ENCODE measurements at places on chromosomes 4 and X.

GRCh38 chr4:187840814-187841213, 154.8 kb upstream of the ZFP42 start:
- DNase-seq: no peak

DNA sequence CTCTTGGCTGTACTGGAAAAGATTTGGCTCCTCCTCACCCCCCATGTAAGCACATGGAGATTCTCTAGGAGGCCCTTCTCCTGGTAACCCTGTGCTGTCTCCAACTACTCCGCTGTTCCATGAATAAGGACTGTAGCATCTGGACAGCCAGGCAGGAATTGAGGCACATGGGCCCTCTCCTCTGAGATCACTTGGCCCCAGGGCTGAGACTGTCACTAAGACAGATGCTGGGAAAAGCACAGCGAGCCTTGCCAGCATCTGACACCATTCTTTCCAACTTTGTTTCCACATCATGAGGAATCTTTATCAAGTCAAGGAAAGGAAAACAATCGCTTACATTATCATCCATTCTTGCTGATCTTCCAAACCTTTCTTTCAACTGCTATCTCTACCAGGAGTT, 222.6 kb upstream of the INTU start:
- no peak for DNase-seq

DNA sequence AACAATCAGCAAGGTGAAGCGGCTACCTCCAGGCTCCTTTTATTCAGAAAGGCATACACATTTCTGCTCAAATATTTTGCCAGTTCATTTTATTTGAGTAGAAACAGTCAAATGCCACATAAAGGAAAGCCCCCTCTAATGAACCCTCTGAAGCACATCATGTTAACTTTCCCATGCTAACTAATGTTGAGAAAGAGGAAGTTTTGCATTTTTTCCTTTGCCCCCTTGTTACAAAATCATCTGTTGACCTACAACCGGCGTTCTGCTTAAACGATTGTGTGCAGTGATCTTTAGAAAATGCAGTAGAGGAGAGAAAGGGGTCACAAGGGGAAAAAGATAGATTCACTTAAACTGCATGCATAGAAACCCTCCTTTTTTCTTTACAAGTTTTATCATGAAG, 25.2 kb upstream of the ATXN3L start:
- peak; percentile 53 for DNase-seq

DNA sequence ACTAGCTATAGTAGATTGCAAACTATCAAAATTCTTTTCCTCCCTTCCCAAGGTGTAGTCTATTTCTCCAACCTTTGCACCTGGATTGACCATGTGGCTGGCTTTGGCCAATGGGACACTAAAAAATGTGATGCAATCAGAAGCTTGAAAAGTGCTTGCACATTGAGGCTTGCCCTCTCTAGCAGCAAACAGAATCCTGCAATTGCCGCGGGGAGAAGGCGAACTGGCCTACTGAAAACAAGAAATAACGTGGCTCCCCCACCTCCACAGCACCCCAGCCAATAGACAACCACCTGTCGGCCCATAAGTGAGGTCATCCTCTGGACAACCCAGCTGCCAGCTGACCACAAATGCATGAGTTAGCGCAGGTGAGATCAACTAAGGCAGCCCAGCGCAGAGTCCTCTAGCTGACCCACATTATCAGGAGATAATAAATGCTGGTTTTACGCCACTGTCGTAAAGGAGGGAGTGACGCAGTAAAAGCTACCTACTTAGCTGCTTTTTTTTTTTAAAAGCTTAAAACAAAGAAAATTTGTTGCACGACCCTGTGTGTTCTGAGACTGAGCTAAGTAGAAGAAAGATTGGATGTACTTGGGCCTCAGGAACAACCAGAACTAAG, 95.2 kb downstream of the GK start:
- DNase-seq: no peak

DNA sequence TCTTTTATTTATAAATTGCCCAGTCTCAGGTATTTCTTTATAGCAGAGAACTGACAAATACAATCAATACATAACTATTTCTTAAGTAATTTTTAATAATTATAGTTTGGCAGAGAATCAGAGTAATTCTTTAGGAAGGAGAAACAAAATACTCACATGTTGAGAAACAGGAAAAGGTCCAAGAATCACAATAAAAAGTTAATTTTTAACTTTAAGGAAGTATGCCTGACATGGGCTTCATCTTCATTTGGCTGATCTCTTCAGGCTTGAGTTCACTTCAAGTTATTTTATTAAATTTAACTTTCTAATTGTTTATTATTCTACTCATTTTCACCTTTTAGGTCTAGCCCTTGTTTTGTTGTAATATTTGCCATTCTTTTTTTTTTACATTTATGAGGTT, 36.1 kb upstream of the RNF150 start:
- no peak for DNase-seq

GRCh38 chrX:39283239-39283638, 482.0 kb downstream of the MID1IP1 start:
- no peak for DNase-seq

DNA sequence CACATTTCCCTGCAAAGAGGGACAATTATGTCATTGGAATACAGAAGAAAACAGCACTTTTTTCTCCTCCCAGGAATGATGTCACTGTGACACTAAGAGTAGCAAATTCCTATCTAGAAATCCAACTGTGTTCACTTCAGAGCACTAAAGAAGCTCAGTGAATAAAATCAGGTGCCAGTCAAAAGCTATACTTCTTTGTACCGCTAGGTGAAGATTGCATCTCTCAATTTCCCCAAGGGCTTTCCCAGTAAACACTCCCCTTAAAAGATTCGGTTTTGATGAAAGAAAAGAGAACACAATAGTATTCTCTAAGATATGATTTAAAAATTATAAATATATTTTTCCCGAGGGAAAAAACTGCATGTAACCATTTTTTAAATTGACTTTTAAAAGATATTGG, 104.7 kb upstream of the MID1 start:
- DNase-seq: peak; percentile 2

DNA sequence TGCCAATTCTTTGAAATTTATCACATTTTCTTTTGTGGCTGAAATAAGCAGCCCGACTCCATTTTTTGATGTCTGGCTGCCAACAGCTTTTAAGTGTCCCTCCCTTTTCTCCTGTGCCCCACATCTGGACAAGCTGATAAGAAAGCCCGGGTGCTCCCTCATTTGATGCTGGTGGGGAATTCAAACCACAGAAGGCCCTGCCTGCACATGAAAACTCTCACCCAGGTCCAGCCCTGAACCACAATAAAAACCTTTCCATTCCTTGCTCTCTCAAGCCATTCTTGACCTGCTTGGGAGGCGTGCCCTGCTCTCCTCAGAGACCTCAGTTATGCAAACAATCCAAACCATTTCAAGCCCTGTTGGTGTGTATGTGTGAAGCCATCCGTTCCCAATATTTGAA, 93.9 kb downstream of the FAM53A start:
- DNase-seq: no peak

DNA sequence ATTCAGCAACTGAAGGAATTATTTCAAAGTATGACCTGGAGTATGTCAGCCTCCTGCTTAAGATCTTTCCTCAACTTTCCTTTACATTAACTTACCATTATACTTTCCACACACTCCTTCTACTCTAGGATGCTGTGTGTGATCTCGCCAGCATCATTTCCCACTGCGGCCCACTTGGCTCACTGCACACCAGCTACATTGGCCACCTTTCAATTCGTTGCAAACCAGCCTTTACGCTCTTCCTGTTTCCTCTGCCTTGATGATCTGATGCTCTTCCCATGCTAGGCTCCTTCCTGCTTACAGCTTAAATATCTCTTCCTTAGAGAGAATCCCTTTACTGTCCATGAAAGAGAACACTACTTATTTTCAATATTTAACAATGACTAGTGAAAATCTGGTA, 95.1 kb downstream of the GPM6A start:
- no peak for DNase-seq

GRCh38 chrX:85159644-85160043, 83.9 kb downstream of the SATL1 start:
- DNase-seq: no peak

- DNase-seq: no peak
Observed at GRCh38 chrX:28719620-28720019, 132.4 kb downstream of the IL1RAPL1 start.

- peak; percentile 8 for DNase-seq
Observed at GRCh38 chr4:30619679-30620078, 100.5 kb upstream of the PCDH7 start.

DNA sequence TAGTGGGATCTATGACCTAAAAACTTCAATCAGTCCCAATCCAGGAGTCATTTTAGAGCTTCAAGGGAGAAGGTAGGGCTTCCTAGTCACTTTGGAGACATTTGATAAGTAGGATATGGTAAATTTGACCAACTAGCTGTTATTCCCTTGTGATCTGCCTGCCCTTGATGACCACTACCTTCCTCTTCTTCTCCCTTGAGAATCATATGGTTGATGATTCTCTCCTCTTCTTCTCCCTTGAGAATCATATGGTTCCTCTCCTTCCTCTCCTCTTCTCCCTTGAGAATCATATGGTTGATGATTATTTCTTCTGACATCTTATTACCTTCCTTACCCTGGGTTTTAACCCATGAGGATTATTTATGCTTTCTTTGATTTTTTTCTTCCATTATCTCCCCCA, 482.6 kb upstream of the TENM3 start:
- DNase-seq: peak; percentile 61

- DNase-seq: peak; percentile 1
Observed at GRCh38 chrX:128992107-128992971, 531.0 kb downstream of the SMARCA1 start.

DNA sequence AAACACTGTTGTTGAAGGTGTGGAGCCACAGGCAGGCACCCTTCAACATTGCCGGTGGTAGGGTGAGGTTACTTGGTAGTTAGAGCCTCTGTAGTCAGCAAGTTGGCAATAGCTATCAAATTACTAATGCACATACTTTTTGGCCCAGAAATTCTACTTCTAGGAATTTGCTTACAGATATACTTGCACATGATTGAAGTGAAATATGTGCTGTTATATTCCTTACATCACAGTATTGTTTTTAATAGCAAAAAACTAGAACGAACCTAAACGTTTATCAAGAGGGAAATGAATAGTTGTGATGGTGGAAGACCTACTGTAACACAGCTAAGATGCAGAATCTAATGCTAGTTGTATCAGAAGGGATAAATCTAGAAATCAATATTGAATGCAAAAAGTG, 7.7 kb upstream of the PJA1 start:
- DNase-seq: no peak

GRCh38 chr4:10083331-10083771, 33.2 kb downstream of the WDR1 start:
- no peak for DNase-seq

DNA sequence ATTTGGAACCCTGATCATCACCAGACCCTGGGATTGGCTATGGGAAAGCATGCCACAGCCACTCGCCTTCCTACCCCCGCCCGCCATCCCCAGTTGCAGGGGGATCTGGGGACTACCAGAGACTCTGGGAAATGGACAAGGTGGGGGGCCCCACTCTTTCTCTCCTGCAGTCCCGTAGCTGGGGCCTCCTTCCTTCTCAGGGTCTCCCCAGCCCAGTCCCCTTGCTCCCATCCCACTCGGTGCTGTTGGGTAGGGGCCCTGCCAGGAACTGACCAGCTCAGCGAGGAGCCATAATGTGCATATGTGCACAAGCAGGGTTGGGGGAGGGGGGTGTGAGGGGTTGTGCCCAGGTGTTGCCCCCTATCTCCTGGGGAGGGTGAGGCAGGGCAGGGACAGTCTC, 3.4 kb upstream of the USP11 start:
- no peak for DNase-seq

DNA sequence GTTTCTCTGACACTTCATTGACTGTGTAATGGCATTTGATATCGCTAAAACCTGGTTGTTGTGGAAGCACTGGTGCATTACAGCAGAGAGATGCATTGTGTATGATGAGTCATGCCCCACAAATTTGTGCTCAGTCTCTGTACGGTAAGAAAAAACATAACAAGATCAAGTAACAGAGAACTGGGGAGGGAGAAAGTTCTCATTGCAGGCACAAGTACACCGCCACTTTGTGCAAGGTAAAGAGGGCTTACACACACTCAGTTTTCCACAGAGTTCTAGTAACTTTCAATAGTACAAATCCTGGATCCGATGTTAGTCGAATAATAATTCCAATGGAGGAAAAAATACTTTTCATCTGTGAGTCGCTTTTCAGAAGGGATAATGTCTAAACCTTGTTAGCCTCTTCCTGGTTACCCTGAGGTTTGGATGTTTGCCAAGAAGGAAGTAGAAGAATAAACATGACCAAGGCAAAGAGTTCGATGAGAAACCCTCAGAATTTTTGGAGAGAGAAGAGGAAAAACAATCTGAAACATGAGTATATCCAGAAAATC, 512.5 kb upstream of the SLIT2 start:
- peak; percentile 6 for DNase-seq

DNA sequence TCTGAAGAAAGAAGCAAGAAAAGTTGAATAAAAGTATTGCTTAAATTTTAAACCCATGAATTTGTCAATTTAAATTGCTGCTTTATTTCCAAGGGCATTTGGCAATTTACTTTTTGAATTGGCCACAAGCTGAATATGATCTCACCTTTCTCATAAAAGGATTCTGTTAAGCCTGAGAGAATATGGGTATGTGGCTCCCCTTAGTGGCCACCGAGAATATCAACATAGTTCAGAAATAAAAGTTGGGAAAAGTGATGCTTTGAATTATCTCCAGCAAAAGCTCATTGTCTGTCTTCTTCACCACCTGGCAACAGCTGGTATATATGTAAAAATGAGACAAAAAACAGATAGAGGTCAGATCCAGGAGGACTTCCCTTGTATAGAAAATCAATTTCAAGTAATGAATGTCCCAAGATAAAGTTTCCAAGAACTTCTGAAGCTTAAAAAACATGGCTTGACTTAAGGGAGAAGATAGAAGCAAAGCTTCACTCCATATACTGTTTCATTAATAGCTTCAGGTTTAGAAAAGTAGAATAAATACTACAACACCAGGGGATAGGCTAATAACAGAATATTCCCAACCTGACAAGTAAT, 290.7 kb upstream of the FAM241A start:
- peak; percentile 42 for DNase-seq

DNA sequence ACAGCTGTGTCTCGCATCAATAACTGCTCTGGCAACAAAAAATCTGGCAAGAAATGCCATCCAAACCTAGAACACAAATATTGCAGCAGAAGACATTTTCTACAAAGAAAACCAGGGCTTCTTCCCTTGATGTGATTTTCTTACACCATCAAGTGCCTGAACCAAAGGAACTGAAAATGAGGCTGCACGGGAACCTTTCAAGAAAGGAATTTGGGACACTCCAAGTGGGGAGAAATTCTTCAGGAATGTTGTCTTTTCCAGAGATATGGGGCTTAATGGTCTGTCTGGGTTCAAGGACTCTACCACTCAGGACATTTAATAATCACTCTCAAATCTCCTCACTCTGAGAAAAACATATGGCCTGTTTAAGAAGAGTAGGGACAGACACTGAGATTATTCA, 57.6 kb downstream of the PRDM5 start:
- no peak for DNase-seq

Measured in NB4 (cell line).